Neural crest cell (in vitro differentiated cells): ENCODE measurements at places on chromosomes 5 and 9. TPM values are rescaled to one million over a fixed set of nuclear protein-coding genes. Genes with fewer than 3 reads are reported as not detected.

Gene PCDHA1
- 0.07 TPM in 1 of 2 replicates, not detected in the other for total RNA-seq

Gene EIF4E1B
- not detected in 2 replicates for total RNA-seq

Gene MVB12B
- total RNA-seq: 65.5 and 68.1 TPM in 2 replicates

Gene AFAP1L1
- 11.6 and 13.9 TPM in 2 replicates for total RNA-seq

Gene MYOT
- total RNA-seq: not detected in 2 replicates

Gene KLHL9
- 31.0 and 31.7 TPM in 2 replicates for total RNA-seq

DNA sequence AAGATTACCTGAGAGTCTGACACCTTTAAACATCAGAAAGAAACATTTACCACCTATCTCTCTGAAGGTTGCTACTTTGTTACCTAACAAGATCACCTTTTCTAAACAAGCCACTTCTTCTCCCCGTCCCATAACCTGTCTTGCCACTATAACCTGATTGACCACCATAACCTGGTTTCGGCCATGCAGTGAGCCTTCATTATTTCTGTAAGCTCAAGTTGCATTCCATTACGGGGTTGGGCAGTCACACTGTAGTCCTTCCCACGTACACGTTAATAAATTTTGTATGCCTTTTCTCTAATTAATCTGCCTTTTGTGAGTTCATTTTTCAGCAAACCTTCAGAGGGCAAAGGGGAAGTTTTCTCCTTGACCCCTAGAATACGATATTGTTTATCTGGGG, 28.0 kb upstream of the CCNG1 start:
- peaks cover 12% of the 10 kb centered on the region for H3K27me3 ChIP-seq
- no peak for DNase-seq
- no peak overlapping the region for H3K4me3 ChIP-seq
- no peak overlapping the region for H3K27ac ChIP-seq
- no peaks in the 10 kb centered on the region for H3K36me3 ChIP-seq
- H3K4me1 ChIP-seq: peaks cover 6% of the 10 kb centered on the region

DNA sequence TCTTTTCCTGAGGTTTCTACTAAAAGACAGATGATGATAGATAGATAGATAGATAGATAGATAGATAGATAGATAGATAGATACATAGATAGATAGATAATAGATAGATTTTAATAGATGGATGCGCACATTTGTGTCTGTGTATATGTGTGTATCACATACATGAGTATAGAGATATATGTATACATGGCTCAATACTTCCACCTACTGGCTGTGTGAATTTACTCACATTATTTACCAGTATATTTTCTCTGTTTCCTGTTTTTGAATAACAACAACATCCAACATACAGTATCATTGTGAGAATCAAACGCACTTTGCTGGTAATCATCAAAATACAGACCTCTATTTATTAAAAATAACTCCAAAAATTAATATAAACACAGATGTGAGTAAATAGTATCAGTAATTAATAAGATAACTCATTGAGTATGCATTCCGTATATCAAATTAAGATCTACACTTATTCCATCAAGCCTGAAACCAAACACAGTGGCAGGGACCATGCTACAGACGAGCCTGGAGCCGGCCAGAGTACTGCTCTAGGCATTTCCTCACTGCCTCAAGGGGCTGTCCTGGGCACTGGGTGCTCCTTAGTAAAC, 338.0 kb downstream of the SEMA5A start:
- H3K36me3 ChIP-seq: peaks cover 17% of the 10 kb centered on the region
- no peak overlapping the region for H3K4me3 ChIP-seq
- peaks cover 14% of the 10 kb centered on the region for H3K4me1 ChIP-seq
- H3K27ac ChIP-seq: no peak overlapping the region
- DNase-seq: no peak
- no peaks in the 10 kb centered on the region for H3K27me3 ChIP-seq

GRCh38 chr5:136766456-136766855, 401.1 kb upstream of the TRPC7 start:
- H3K27ac ChIP-seq: no peak overlapping the region
- H3K4me1 ChIP-seq: no peaks in the 10 kb centered on the region
- H3K36me3 ChIP-seq: no peaks in the 10 kb centered on the region
- H3K27me3 ChIP-seq: peaks cover 3% of the 10 kb centered on the region
- H3K4me3 ChIP-seq: no peak overlapping the region
- DNase-seq: no peak
